ENCODE measurements at places on chromosomes 1 and 21.

DNA sequence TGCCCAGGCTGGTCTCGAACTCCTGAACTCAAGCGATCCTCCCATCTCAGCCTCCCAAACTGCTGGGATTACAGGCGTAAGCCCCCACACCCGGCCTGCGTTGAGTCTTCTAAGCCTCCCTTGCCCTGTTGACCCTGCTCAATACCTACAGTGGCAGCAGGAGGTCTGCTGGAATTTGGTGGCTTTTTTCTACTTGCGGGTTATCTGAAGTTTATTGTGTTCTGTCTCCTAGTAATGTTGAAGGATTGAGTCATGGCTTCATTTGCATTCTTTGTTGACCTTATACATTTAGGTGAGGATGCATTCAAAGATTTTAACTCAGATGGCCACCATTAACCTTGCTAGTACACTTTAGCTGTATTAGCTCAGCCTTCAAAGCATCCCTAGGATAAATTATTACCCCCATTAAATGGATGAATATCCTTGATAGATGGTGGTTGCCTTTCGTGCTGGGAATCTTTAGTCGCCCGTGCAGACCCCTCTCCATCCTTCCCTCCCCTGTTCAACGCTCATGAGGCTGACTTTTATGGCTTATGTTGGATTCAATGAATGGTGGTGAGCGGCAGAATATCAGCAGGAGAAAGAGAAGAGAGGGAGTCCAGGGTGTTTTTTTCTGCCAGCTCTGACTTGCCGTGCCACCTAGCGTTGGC, 9.7 kb upstream of the NPPB start:
- DNase-seq = no peak

- no peak for DNase-seq
These were observed 5.1 kb upstream of the PLEKHO1 start for GRCh38 chr1:150144606-150145005.

- DNase-seq = no peak
These were observed 28.9 kb upstream of the CD5L start for GRCh38 chr1:157870490-157870889.

- DNase-seq = no peak
These were observed 69.8 kb upstream of the HSPA13 start for GRCh38 chr21:14452727-14453241.
